ENCODE measurements at places on chromosomes 12 and 14.

- no peak for DNase-seq
These were observed 40.8 kb downstream of the CCDC88C start for GRCh38 chr14:91376547-91377477.

GRCh38 chr14:101242442-101243385 lies 318.6 kb upstream of the DIO3 start:
- no peak for DNase-seq

DNA sequence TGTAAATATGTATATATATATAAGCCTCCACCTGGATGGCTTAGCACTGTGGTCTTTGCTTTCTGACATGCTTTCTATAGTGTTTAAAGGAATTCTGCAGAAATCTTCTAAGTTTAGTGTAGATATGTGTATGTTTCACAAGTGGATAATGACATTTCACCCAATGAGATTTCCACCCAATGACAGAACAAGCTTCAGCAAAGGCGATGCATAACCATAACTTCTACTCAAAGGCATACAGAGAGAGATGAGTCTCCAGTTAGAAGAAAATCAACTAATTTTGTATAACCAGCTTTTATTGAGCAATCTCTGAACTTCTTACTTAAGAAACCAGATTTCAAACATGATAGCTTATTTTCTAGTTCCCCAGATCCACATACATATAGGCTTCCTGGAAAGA lies 134.0 kb downstream of the DYRK2 start:
- no peak for DNase-seq

- DNase-seq: no peak
These were observed 62.6 kb downstream of the SMUG1 start for GRCh38 chr12:54126029-54126695.

- DNase-seq: no peak
These were observed 2.6 kb downstream of the ETFRF1 start for GRCh38 chr12:25197608-25198007.

- no peak for DNase-seq
These were observed 9.3 kb downstream of the GXYLT1 start for GRCh38 chr12:42135259-42135814.

DNA sequence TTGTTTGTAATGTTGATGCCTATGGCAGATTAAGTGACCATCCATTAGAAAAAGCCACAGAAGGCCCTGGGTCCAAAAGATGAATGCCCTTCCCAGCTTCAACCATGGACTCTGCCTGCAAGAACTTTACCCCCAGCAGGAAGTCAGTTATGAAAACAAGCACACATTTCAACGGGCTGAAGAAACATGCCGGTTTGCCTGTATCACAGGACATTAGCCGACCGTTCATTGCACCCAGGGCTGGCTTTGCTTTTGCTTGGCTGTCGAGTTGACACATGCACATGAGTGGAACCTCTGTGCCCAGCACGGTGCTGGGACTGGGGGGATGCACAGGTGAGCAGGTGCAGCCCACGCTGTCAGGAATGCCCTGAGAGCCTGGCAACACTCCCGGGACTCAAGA lies 1087.0 kb downstream of the BCL11B start:
- no peak for DNase-seq

DNA sequence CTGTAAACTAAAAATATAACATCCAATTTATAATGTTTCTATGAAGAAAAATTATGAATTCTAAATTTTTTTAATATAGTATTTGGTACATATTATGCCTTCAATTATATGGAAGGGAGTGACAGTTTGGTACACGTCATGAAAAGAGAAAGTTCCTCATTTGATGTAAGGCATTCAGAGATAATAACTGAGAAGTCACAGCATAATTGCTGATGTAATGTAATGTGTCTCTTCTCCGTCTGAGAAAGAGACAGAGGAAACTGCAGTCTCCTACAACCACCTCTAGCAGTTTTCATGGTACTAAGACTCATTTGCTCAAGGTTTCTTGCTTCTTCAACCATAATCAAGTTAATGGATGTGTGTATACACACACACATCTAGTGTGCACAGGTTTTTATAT lies 2.3 kb upstream of the CD69 start:
- DNase-seq: no peak

Measured in hepatocyte (in vitro differentiated cells).